Right lung (tissue), 10 donors: ENCODE measurements at places on chromosomes 4 and X. TPM values are rescaled to one million over a fixed set of nuclear protein-coding genes. Genes with fewer than 3 reads are reported as not detected.

DNA sequence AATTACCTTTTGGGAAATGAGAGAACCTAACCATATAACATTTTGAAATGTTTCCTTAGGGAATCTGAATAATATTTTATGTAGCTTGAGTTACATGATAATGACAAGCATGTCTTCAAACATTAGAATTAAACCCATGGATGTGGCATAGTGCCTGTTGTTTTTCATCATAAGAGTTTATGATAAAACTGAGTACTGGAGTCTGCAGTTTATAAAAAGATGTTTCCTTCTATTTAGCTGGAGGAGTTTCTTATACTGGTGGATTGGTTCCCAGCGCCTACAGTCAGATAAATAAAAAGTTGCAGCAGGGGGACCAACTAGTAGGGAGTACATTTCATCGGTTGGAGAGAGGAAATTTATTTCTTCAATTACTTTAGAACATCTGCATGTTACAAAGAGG, 70.1 kb upstream of the PCDH18 start:
- DNase-seq, result no peak

GRCh38 chrX:48958635-48959094, 1.3 kb upstream of the OTUD5 start:
- DNase-seq, result peak; percentile 38

DNA sequence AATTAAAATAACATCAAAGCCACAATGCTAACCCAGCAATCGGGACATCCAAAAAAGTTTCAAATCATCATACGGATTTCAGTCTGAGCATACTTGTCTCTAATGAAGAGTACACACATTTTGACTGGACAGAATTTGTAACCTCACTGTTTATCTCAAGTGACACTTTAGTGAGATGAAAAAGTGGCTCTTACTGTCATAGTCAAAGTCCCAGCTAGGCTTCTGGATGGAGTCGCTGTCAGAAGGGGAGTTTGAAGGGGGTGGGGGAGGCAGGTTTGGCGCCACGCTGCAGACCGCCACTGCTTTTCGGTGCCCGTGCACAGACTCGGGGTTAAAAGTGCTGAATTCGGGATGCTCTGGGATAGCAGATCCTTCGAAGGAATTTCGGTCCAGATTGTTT, 41.0 kb upstream of the MTNR1A start:
- DNase-seq, result no peak

DNA sequence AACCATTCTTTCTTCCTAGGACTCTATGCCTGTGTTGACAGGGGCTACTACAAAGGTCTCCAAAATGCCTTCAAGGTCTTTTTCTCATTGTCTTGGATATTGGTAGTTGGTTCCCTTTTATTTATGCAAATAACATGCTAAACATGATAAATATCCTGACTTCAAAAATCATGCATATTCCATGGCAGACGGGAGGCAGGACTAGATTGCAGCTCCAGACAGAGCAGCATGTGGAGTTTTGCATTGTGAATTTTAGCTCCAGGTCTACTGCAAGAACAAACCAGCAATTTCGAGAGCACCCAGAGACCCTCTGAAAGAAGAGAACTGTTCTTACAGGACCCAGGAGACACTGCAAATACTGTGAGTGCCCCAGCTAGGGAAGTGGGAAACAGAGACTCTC, 254.9 kb downstream of the RCHY1 start:
- DNase-seq, result no peak

DNA sequence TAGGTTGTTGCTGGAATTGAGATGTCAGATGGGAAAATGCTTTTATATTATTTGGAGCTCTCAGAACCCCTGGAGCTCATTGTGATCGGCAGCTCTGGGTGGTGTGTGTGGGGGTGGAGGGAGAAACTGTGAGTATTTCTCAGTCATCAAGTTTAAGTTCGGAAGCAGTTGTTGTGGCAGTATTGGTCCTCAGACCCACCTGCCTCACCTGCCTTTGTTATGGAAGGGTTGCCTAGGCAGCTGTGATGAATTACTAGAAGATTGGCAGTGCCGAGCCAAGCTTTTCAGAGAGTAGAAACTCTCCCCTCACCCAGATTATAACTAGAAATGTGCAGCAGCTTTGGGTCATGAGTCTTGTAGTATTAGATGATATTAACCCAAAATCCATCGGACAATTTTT, 9.5 kb downstream of the IGSF1 start:
- DNase-seq, result no peak

DNA sequence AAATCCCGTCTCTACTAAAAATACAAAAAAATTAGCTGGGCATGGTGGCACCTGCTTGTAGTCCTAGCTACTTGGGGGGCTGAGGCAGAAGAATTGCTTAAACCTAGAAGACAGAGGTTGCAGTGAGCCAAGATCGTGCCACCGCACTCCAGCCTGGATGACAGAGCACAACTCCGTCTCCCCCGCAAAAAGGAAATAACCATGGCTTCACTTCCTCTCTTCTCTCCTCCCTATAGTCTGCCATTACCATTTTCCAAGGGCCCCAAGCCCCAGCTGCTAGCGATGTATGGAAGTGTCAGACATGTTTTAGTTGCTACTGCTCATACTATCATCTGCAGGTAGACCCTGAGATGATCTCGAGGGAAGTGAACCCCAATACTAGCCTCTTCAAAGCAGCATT, 177.3 kb upstream of the FAM9B start:
- no peak for DNase-seq

DNA sequence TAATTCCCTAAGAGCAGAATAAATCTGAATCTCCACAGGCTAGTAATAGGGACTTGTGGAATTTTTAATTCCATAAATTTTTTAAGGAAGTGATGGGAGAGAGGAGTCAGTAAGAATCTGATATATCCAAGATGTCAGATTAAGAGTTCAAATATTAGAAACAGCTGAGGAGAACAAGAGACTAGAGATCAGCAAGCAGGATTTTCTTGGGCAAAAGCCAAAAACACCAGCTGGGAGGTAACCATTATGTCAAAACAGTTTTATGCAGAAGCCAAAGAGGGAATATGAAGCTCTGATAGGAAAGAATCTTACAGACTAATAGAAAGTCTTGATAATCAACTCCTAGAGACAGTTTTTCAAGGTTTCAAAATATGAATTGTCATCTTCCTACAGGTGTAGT, 72.2 kb upstream of the RBPJ start:
- peak; percentile 84 for DNase-seq

BEX2 gene
- polyA plus RNA-seq, result 25.3 TPM
